ENCODE measurements at places on chromosomes 2 and 18.

DNA sequence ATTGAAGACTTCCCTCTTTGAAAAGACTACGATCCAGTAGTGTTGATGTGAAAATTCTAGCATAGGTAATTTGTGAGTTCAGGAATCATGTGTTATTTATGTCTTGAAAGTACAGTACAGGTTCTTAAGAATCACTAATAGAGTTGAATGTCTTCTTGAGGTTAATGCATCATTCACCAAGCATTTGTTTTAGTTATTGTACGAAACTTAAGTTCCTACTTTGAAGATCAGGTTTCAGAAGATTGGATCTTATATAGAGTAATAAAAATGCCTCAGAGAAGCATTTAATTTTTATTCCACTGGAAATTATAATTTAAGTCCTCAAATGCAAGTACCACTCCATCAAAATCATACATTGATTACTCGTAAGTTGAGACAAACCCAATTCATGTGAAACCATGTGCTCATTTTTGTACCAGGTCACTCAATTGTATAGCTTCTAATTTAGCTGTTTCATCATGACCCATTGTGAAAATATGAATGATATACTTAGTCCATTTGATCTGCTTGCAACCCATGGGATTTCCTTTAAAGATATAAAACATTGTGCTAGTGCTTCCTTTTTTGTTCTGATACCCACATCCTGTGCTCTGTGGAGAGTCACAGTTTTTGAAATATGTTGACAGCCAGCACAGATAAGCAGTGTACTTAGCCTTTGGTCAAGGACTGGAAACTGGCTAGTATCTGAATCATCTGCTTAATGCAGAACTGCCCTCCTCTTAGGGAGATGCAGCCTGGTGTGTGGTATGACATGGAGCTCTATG lies 22.5 kb upstream of the RAB27B start:
- DNase-seq = peak; percentile 10

DNA sequence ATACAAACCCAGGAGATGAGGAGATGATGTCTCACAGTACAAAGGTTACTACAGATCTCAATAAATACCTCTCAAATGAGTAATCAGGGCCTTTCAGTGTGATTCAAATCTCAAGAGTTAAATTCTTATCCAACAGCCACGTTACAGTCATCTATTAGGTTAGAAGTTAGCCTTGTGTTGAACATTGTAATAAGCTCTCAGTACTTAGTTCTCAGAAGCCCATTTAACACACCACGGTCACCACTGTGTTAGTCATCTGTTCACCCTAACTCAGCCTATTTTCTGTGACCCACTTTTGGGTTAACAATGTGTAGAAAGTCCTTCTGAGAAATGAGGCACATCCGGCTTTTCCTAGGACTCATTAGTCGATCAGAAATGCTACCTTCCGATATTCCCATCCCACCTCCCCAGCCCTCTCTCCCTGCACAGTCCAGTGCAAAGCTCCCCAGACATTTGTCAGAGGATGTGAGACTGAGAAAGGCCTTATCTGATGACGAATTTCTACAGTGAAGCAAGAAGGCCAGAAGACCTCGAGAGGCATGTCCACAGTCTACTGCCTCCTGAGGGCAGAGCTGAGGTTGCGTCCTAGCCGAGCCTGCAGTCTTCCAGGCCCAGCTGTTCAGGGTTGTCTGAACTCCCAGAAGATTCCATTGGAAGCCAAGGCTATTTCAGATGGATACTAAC lies 92.6 kb downstream of the ACTR2 start:
- DNase-seq = peak; percentile 3

DNA sequence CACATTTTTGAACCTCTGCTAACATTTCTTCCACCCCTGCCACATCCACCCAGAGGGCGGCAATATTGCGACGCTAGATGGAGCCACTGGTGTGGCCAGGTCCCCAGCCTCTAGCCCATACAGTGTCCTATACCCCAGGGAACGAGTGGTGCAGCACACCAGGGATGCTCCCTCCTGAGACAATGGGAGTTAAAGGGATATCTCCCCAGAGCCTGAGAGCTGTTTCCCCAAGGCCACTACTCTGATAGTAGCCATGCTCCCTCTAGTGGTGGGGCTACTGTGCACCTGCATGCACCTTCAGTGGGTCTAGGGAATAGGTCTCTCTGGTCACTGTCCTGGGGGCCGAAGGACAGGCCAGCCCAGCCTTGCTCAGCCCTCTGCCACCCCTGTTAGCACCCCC lies 336.4 kb upstream of the FSHR start:
- no peak for DNase-seq

GRCh38 chr18:62249478-62250097 lies 62.5 kb downstream of the RELCH start:
- peak; percentile 75 for DNase-seq

- DNase-seq = no peak
Observed at GRCh38 chr2:130307850-130308249, 34.8 kb upstream of the IMP4 start.

- no peak for DNase-seq
Observed at GRCh38 chr2:98819231-98819766, 88.4 kb upstream of the MGAT4A start.

Measured in CD4-positive, alpha-beta T cell treated with Interleukin-10 for 1 hour (primary cell).